ENCODE measurements at places on chromosomes 1 and 21.

- DNase-seq: no peak
These were observed 170.3 kb downstream of the HHIPL2 start for GRCh38 chr1:222377428-222378088.

GRCh38 chr1:206556750-206557635 is 49.7 kb downstream of the RASSF5 start:
- DNase-seq: peak; percentile 75

DNA sequence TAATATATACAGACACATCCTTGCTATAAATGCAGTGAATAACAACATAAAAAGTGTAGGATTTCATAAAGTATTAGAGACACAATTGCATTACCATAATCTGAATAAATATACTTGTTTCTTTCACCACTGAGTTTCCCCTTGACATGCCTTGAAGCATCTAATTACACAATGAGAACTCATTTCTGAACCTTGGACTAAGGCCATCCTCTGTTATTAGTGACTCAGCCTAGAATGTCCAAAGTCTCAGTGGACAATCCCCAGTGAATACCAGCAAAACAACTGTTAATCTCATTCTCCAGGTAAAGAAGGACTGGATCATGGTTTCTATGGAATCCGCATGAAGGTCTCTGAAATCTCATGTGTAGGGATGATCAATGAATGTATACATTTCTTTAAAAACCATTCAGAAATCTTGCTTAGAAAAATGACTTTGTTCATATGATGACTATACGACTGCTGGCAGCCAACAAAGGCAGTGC is at the start of gene OR2L5:
TSS of gene OR2L5 (plus strand) at position 432 of the 482 bp plus-strand sequence. CDS start 8,288 bp downstream, outside the sequence.
- DNase-seq: no peak

GRCh38 chr1:156438278-156438987 is 62.1 kb downstream of the MEF2D start:
- no peak for DNase-seq

DNA sequence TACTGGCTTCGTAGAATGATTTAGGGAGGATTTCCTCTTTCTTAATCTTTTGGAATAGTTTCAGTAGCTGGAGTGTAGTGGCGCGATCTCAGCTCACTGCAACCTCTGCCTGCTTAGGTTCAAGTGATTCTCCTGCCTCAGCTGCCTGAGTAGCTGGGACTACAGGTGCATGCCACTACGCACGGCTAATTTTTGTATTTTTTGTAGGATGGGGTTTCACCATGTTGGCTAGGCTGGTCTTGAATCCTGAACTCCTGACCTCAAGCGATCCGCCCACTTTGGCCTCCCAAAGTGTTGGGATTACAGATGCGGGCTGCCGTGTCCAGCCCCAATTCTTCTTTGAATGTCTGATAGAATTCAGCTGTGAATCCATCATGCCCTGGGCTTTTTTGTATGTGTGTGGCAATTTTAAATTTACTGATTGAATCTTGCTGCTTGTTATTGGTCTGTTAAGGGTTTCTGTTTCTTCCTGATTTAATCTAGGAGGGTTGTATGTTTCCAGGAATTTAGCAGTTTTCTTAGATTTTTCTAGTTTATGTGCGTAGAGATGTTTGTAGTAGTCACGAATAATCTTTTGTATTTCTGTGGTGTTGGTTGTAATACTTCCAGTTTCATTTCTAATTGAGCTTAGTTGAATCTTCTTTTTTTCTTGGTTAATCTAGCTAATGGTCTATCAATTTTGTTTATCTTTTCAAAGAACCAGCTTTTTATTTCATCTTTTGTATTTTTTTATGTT is 15.3 kb downstream of the MAN1C1 start:
- no peak for DNase-seq

GRCh38 chr1:182404781-182405180 is 4.3 kb upstream of the TEDDM1 start:
- DNase-seq: no peak

GRCh38 chr1:198696211-198696610 is 57.4 kb downstream of the PTPRC start:
- no peak for DNase-seq

GRCh38 chr1:67190942-67191341 is 24.7 kb downstream of the IL23R start:
- no peak for DNase-seq

GRCh38 chr1:212203630-212204029 is 81.6 kb upstream of the PPP2R5A start:
- no peak for DNase-seq

DNA sequence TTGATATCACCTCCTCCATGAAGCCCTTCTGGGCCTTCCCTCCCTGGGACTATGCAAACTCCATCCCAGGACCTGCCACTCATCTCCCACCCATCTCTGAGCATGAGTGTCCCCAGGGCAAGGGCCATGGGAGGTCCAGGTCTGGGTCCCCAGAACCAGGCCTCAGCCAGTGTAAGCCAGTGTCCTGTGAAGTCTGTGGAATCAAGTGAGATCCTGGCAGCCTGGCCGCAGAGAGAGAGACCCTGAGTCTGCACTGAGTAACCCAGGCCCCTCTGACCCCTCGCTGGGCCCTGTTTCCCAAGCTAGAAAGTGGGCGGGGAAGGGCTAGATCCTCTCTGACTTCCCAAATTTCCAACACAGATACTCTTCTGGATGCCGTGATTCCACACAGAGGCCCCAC is 132.7 kb downstream of the DMRTB1 start:
- no peak for DNase-seq

Measured in nucleus accumbens (tissue), 56 donors.